Sigmoid colon (tissue), 7 donors: ENCODE measurements at places on chromosomes 7 and 10. TPM values are rescaled to one million over a fixed set of nuclear protein-coding genes. Genes with fewer than 3 reads are reported as not detected.

Gene WDR91
- 14.1 TPM for total RNA-seq

Gene FAM3C
- total RNA-seq: 58.9 TPM

Gene SEC61A2
- 11.1 TPM for total RNA-seq

DNA sequence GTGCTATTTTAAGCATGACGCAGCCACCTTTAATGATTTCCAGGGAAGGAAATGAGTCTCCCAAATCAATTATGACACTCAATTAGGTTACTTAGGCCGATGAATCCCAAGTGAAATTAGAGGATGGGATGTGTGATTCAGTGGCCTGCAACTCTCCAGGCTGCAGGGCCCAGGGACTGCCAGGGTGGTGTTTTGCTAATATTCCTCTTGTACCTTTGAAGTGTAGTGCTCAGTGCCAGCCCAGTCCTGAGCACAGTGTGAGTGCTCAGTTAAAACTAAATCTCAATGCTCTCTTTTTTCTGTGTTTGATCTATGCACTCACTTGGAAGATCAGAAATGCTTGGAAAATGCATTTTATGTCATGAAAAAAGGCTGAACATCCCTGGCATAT is 51.6 kb downstream of the SEM1 start:
- DNase-seq: no peak

DNA sequence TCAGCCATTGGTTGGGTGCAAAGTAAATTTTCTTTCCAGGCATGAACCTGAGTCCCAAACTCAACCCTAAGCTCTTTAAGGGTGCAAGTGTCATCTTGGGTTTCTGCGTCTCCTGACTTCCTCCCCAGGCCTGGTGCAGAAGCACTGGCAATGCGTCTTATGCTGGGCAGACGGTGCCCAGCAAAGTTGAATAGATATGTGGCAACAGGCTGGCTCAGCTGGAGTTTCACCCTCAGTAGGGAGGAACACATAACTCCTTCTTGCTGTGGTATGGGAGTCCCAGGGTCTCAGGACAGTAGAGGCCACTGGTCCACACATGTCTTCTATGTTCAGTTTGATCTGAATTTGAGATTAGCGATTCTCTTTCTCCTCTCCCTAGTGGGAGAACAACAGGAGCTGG is 181.3 kb downstream of the RPS24 start:
- no peak for DNase-seq

DNA sequence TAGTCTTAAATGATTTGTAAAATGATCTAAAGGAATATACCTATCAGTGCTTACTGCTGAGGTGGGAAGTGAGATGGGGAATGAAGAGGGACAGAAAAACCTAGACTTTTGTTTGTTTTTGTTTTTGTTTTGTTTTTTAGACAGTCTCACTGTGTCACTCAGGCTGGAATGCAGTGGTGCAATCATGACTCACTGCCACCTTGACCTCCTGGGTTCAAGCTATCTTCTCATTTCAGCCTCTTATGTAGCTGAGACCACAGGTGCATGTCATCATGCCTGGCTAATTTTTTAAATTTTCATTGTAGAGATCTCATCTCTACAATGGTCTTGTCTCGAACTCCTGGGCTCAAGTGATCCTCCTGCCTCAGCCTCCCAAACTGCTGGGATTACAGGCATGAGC is 116.4 kb upstream of the SEM1 start:
- DNase-seq: no peak

DNA sequence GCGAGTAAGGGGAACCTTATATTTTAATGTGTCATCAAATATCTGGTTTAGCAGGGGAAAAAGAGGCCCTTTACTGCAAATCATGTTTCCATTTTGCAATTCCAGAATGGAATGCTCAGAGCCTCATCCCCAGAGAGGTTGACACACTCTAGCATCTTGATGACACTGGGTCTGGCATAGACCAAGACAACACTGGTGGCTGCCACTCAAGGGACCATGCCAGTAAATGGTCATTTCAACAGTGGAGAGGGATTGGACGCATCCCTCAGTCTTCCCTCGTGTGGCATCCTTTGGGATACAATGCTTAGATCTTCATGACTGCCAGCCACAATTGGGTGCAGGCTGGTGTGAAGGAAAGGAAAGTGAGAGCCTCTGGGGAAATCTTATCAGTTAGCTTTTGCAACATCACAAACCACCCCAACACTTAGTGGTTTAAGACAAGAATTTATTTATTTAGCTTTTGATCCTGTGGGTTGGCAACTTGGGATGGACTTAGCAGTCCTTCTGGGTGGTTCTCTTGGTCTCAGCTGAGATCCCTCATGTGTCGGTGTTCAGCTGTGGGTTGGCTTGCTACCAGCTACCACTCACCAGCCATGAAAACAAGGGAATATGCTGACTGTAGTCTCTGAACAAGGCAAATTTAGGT is 21.6 kb downstream of the TACC2 start:
- no peak for DNase-seq

DNA sequence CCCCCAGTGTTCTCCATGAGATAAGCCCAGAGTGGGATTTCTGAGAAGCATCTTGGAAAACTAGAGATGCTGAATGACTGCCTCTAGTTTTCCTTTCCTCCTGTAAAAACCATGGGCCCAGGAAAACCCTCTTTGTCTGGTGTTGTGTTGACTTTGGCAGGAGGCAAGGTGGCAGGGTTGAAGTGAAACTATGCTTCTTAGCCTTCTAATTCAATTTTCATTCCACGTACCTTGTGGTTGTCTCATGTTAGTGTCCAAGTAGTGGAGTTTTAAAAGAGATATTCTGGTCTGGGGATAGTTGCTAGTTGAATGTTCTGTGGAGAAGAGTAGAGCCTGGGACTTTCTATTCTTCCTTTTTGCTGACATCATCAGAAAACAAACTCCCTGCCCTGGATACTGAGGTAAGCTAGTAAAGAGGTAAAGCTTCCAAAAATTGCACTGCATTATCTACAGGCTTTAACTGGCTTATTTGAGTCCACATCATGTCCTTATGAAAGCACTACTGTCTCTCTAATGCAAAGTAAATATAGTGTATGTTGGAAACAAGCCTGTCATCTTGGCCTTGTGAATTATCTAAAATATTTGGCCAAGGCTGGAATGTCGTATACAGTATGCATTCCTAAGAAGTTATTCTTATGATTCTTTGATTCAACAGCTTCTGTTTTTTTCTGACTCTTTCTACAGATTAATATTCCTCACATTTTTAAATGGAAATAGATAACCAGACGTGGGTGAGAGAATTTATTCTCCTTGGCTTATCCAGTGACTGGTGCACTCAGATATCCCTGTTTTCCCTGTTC is at the start of gene OR2F2:
Gene OR2F2, plus strand, starts transcription at position 708 of the 800 bp plus-strand sequence. Its CDS starts 0 bp downstream, at position 708.
- no peak for DNase-seq

- DNase-seq: no peak
Measured at GRCh38 chr7:40463446-40463845, 328.6 kb downstream of the SUGCT start.
